Fibroblast of skin of scalp (primary cell): ENCODE measurements at places on chromosomes 4 and X.

DNA sequence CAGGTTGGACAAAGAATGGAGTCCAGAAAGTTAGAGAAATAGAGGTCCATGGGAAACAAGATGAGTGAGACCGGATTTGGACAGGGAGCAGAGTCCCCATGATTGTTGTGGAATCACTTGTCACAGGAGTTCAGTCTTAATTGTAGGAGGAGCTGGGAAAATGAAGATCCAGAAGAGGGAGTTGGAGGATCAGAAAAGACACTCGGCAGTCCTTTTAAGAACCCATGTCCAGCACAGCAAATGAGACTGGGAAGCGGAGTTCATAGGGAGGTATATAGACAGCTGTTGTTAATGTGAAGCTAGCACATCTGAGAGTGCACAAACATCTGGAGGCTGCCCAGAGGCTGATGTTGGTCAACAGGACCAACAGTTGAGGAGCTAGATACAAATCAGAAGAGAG is 111.4 kb upstream of the RXFP1 start:
- peak; percentile 19 for DNase-seq

GRCh38 chr4:47484168-47484567 is 907 bp upstream of the ATP10D start:
- no peak for DNase-seq

- DNase-seq, result peak; percentile 47
Measured at GRCh38 chr4:94758141-94758699, 465 bp downstream of the BMPR1B start.

DNA sequence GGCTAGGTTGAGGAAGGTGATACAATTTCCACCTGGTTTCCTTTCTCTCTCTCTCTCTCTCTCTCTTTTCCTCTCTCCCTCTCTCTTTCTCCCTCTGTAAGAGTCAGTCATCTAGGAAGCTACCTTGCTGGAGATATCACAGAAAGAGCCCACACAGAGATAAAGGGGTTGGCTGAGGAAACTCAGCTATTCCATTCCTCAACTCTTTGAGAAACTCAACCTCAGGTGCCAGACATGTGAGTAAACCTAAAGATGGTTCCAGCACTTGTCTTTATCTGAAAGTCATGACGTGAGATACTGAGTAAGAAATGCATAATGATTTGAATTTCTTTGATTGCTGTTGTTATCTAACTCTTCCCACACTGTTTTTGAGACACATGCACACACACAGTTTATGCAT is 564.0 kb downstream of the SPOCK3 start:
- DNase-seq, result no peak

DNA sequence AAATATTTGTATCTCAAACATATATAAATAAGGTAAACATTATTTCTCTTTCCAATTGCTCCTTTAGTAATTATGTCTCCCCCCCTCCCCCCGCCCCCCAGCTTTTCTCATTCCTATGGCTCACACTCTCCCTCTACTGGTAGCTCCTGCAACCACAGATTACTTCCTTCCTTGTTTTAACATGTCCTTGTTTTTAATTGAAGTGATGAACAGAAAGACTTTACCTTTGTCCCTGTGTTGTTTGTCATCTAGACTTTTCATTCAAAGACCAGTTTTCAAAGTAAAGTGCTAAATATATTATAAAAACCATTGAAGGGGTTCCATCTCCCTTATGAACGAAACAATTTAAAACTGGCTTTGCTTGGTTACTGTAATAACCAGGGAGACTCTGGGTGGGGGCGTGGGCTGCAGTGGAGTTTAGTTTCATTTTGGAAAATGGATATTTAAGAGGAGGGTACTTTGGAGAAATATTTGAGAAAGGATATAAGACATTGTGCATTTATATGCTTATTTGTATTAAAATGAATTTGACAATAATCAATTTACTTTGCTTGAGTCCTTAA is 352.9 kb downstream of the RAPGEF2 start:
- peak; percentile 46 for DNase-seq

GRCh38 chr4:165234766-165235165 is 27.4 kb downstream of the KLHL2 start:
- DNase-seq, result no peak

- DNase-seq, result no peak
Measured at GRCh38 chrX:68677998-68678397, 30.5 kb downstream of the STARD8 start.

- DNase-seq, result no peak
Measured at GRCh38 chr4:105196523-105197145, 50.0 kb downstream of the TET2 start.
